ENCODE measurements at places on chromosomes 7 and 10.

- no peak for DNase-seq
Observed at GRCh38 chr7:35969066-35969465, 168.2 kb downstream of the SEPTIN7 start.

DNA sequence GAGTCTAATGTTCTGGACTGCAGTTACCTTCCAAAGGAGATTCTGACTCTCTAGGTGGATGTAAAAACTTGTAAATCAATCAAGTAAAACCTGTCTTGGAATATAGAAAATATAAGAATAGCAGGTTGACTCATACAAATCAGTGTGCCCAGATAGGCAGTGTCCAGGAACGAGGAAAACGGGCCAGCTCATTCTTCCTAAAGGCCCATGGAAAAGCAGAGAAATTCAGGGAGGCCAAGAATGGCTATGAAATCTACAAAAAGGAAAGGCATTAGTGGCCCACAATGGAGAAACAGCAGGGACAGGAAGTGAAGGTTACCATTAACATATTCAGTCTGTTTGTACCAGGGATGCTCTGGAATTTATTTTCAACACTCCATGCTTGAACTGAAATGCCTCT lies 14.9 kb downstream of the GLI3 start:
- DNase-seq, result no peak

DNA sequence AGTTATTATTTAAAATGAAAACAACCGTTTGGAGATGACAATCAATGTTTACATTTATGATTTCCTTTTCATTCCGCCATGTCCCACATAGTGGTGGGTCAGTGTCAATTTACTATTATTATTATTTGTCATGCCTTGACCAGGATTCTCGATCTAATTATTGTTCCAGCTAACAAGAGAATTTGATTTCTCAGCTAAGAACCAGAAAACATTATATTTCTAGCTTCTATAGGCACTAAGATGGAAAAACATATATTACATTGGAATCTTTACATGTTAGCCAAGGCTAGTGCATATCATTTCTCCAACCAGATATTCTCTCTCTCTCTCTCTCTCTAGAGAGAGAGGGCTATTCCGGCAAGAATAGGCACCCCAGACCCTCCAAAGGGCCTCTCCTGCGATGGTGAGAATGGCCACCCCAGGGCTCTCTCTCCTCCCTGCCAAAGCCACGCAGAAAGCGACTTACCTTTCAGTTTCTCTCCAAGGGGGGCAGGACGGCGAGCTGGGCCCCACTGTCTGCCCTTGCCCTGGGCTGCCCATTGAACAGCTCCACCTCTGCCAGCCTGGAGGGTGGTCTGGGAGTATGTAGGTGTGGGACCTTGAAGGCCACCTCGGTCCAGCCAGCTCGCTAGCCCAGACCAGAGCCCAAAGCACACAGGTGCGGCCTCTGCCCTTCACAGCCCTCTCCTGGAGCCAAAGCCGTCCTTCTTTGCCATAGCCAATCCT lies 2.4 kb downstream of the HOXA3 start:
- DNase-seq, result no peak

DNA sequence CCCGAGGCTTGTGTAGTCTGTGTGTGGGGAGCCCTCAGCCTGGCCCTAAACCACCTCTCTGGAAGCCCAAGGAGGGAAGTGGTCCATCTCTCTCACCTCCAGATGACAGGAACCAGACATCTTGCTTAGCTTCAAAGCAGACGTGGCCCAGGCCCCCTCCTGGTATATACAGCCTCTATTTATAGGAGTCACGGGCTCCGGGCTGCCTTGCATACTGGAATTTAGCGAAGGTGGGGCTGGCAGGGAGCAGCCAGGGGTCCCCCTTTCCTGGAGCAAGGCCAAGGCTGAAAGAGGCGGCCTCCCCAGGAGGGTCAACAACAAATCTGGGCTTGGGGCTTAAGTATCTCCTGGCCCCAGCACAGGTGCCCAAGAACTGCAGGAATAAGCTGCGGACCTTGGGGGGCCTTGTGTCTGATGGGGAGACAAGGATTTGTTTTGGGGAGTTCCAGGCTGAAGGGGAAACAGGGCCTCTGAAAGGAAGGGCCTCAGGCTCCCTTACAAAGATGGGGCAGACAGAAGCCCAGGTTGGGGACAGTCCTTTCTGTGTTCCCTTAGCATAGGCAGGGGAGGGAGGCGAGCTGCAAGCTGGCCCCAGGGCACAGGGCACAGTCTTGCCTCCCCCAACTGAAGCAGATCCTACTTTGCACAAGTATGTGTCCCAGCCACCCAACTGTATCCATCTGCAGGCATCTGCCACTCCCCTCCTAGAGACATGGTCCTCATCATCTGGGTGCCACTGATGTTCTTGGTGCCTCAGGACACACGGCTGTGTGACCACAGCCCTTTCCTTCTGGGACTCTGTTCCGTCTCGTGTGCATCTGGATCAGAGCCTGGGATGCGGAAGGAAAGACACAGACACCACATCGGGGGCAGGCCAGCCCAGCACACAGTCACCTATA lies 11.9 kb downstream of the ZCCHC24 start:
- DNase-seq, result no peak

GRCh38 chr7:30163231-30163894 lies 28.6 kb downstream of the MTURN start:
- DNase-seq, result no peak

GRCh38 chr7:86926732-86927131 lies 132.7 kb downstream of the ELAPOR2 start:
- DNase-seq, result peak; percentile 57

DNA sequence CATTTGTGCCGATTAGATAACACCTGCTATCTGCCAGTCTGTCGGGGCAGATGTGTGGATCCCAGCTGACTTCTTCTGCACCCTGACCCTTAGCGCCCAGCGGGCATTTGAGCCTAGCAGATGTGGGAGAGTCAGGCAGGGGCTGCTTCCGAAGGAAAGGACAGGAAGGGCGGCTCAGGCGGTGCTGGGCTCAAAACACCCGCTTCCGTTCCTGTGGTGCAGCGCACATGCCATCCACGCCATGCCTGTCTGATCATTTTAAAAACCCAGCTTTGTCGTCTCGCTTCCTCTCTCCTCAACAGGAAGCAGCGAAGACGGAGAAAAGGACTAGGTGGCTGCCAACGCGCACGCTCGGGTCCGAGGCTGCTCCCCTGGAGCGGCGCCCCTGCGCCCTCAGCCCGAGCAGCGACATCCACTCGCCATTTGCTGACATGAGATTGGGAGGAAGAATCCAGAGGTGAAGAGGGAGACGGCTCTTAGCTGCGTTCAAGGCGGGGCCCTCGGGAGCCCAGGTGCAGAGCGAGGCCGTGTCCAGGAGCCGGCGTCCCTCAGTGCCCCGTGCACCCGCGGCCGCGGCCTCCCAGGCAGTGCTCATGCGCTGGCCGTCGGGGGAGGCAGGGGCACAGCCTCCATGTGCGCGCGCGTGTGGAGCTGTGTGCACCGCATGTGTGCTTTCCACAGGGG lies 5.9 kb upstream of the BHLHA15 start:
- no peak for DNase-seq

DNA sequence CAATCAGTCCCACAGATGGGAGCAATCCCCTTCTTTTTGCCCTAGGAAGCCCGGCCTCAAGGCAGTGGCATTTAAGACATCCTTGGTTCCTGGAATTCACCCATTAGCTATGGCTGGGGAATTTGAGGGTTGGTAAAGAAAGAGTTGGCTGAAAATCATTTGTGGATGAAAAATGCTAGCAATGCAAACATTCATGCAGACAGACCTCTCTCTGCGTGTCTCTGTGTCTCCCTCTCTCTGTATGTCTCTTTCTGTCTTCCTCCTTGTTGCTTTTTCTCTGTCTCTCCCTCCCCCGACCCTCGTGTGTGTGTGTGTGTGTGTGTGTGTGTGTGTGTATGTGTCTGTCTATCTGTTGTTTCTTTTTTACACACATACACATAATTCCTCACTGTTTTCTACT lies 19.4 kb downstream of the LDB3 start:
- no peak for DNase-seq

DNA sequence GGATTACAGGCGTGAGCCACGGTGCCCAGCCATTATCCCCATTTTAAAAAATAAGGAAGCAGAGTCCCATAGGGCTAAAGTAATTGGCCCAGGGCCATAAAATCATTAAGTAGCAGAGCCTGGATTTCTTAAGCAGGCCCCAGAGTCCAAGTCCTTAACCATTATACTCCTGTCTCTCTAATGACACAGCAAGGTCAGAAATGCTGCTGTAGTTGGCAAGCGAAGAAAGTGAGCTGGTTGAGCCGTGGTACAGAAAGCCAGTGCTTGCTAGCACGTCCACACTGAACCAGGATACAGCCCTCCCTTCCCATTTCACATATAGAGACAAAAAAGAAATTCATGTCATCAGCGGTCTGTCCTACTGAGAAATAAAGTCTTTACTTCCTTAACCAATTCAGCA lies 562.7 kb downstream of the GALNT17 start:
- DNase-seq, result no peak

All from amniotic stem cell (primary cell).